Mucosa of descending colon (tissue), 3 donors: ENCODE measurements at places on chromosomes 2 and 18. TPM values are rescaled to one million over a fixed set of nuclear protein-coding genes. Genes with fewer than 3 reads are reported as not detected.

KCNK3 gene
- 0.64 TPM for total RNA-seq

HAAO gene
- total RNA-seq = 38.4 TPM

DRC1 gene
- not detected for total RNA-seq

FEV gene
- total RNA-seq = 1.8 TPM

FKBP1B gene
- total RNA-seq = 8.2 TPM

RAMP1 gene
- total RNA-seq = 154 TPM

MEIS1 gene
- total RNA-seq = 33.4 TPM

SGO2 gene
- total RNA-seq = 3.3 TPM

PTRHD1 gene
- total RNA-seq = 41.9 TPM

OTOS gene
- total RNA-seq = not detected
